ENCODE measurements at places on chromosomes 11 and 22.

DNA sequence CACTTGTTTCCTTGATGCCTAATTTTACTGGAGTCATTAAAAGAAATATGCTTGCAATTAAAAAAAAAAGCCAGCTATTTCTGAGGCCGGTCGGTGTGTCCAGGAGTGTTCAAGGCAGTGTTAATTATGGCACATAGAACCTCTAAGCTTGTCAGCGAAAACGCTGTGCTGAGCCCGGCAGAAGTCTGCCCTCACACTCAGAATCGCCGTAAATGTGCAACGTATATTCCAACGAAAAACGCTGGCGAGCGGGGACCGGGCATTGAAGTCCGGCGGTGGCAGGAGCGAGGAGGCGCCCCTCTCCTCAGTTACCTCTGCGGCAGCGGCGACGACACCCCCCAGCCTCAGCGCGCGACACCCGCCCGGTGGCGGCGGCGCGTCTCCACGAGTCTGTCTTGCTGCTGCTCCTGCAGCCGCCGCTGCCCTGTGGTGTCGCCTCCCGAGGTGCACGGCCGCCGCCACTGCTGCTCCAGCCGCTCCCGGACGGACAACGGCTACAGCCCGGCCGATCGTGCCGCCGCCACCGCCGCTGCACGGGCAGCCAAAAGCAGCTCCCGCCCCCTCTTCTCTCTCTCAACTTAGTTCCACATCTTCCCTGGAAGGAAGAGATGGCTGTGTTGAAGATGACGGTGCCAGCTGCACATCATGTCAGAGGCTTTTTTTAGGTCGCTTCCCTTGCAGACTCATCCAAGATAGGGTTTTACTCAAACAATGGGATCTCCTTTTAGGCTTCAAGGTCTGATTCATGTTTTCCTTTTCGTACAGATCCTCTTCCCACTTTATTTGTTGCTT is 56.0 kb downstream of the JAM3 start:
- no peak for DNase-seq

DNA sequence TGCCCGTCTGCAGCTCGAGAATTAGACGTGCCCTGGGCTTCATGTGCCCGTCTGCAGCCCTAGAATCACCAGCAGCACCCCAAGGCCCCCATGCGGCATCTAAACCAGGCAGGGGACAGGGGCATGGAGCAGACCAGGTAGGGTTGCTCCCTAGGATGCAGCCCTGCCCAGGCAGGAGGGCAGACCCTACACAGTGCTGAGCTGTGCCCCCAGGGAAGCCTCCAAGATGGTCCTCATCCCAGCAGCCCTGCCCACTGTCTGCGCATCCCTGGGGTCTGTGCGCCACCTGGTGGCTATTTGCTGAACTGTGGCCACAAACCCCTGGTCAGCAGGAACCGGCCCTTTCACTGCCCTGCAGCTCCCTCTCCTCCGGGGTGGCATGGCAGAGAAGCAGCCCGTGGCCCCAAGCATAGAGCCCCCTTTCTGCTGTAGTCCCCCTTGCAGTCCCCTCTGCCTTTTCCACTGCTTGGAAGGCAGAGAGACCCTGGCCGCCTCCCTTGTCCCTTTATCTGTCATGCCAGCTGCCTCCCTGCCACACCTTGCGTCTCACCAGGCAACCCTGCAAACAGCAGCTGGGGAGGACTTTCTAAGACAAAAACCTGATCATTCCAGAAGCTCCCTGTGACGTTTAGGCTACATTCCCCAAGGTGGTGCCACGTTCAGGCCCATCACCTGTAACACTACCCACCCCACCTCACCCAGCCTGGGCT is 86.6 kb downstream of the KCNQ1 start:
- DNase-seq, result peak; percentile 23

DNA sequence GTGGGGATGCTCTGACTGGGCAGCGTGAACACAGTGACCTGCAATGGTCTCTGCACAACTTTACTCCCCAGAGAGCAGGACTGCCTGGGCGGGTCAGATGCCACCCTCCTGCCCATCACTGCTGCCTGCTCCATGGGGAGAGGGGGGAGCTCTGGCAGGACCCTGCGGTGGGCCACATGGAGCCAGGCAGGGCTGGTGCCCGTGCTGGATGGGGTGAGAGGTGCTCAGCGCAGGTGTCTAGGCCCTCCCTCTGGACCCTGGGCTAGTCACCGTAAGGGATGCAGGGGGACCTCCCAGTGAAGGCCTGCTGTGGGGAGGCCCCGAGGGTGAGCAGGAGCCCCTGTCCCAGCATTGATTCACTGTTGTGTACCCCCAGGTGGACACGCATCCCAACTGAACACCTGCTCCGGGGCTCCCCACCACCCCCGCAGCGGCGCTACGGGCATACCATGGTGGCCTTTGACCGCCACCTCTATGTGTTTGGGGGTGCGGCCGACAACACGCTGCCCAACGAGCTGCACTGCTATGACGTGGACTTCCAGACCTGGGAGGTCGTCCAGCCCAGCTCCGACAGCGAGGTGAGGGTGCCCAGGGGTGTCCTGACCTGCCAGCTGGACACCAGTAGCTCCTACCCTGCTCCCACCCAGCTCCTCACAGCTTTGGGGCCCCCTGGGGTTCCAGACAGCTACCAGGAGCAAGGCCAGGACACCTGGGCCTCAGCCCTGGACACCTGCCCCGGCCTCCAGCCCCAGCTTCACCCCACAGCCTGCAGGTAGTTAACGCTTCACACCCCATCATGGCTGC is 9.4 kb downstream of the LZTR1 start:
- no peak for DNase-seq

GRCh38 chr11:14253840-14254239 is 105.1 kb downstream of the RRAS2 start:
- DNase-seq, result no peak

DNA sequence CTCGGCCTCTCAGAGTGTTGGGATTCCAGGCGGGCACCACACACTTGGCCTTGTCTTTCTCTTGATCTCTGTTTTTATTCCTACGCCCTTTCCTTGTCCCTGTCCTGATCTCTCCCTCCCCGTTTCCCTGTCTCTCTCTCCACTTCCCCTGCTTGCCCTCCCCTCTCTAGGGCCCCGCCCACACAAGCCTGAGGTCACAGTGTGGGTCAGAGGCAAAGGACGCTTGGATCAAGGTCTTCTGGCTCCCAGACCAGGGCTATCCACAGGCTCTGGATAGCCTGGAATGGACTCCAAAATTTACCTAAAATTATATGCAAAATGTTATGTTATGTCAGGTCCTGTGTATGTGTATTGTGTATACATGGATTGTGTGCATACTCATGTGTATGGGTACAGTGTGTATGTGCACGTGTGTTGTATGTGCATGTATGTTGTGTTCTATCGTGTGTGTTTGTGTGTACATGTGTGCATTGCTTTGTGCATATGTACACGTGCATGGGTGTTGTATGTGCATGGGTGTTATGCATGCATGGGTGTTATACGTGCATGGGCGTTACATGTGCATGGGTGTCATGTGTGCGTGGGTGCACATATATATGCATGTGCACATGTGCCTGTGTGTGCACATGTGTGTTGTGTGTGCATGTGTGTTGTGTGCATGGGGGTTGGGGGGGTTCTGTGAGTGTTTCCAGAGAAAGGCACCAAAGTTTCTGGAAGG is 38.3 kb downstream of the TP53I11 start:
- DNase-seq, result no peak

GRCh38 chr22:20114506-20115475 is 1.1 kb upstream of the RANBP1 start:
- no peak for DNase-seq

- DNase-seq, result no peak
Observed at GRCh38 chr22:19769393-19769715, 8.8 kb downstream of the TBX1 start.

GRCh38 chr11:87232320-87232719 is 194.6 kb downstream of the TMEM135 start:
- no peak for DNase-seq

DNA sequence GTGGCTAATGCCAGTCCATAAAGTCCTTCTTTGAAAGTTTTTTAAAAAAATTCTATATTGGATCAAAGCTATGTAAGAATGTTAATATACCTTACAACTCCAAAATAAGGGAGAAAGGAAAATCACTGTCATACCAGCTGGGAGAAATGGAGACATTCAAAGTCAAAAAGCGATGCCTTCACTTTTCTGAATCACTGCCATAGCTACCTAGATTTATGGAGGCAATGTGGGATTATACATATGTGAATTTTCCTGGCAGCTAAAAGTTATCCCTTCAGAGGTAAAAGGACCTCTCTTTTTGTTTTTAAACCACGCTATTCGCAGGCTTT is 59.6 kb upstream of the PDE3B start:
- DNase-seq, result no peak

DNA sequence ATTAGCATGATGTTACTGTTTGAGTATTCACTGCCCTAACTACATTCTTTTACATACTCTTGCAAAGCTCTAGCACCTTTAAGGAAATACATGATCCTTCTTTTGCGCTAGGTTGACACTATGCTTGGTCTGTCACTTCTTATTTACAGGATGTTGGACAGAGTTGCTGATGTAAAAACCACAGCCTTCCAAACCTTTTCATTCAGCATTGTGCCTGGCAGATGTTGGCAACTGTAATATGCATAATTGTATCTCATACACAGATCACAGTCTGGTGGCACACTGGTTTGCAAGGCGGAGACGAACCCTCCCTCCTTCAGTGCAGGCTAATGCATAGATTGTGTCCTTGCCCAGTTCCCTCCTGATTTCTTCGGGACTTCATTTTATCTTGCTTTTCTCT is 224.1 kb downstream of the SNX19 start:
- DNase-seq, result no peak

GRCh38 chr11:7603031-7603781 is 70.1 kb downstream of the CYB5R2 start:
- DNase-seq, result no peak

DNA sequence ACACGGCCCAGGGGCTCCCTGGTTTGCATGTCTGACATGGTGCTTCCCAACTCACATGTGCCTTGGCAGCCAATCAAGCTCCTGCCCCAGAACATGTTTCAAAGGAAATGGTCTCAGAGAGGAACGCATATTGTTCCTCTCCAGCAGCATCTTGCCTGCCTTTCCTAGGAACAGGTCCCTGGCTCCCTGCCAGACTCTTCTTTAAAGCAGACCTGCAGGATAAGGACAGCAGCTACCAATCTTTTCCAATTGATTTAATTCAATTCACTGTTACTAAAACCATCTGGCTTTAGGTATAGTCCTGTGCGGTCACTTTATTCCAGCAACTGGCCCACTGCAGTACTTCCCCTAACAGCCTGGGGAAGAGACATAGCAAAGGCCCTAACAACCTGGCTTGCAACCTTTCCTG is 79.9 kb downstream of the AMBRA1 start:
- DNase-seq, result no peak

DNA sequence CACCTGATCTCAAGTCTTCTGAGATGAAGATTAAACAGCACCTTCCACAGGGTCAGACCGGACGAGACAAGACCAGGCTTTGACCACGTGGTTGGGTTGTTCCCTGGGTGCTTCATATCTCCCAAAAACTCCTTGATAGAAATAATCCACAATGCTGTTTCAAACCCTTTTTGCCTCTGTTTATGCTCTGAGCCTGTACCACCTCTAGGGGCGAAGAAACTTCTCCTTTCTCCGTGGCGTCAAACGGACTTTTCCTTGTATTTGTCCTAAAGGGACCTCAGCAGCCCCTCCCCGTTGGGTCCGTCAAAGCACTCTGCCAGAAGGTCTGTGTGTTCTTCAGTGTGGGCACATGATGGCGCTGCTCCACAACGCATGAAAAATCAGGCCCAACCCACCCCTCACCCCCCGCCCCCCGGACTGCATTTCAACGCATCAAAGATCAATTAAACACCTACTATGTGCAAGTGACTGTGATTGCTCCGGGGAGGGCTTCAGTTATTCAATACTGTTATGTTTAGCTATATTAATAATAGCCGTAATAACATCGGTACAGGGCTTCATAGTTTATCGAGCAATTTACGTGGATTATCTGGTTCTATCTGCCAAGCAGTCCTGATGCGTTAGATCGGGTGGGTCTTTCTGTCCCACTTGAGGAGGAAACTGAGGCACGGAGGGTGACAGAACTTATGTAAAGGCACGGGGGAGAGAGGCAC is 17.3 kb upstream of the EIF3D start:
- DNase-seq, result peak; percentile 72

GRCh38 chr11:33622186-33622585 is 78.4 kb downstream of the C11orf91 start:
- no peak for DNase-seq

GRCh38 chr11:304061-304506 is 3.5 kb upstream of the IFITM2 start:
- no peak for DNase-seq

GRCh38 chr22:50218996-50219727 is 18.4 kb downstream of the SELENOO start:
- no peak for DNase-seq

DNA sequence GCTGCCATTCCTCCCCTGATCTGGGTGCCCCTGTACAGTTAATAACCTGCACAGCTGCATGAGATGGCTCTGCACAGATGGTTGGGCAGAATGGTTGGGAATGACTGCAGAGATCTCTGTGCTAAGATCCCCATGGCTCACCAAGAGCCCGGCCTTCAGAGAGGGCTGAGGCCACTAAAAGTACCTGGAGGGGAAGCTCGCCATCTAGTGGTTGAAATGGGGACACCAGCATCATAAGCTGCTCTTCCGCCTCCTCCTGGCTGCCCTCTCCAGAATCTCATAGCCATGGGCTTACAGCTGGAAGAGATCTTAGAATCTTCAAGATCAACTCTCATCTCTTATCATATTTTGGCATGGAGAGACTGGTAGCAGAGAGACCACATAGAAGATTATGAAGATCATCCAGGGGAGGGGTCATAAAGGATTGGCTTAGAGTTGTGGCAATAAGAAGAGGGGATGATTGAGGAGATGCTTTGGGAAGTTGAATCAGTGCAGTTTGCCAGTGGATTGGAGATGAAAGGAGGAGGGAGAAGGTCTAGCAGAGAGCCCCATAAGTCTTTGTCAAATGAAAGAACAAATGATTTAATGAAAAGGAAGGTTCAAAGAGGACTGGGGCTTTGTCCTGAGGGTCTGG is 22.0 kb upstream of the TLCD5 start:
- DNase-seq, result peak; percentile 4

- DNase-seq, result no peak
Observed at GRCh38 chr11:130522284-130522961, 74.0 kb downstream of the ADAMTS15 start.

DNA sequence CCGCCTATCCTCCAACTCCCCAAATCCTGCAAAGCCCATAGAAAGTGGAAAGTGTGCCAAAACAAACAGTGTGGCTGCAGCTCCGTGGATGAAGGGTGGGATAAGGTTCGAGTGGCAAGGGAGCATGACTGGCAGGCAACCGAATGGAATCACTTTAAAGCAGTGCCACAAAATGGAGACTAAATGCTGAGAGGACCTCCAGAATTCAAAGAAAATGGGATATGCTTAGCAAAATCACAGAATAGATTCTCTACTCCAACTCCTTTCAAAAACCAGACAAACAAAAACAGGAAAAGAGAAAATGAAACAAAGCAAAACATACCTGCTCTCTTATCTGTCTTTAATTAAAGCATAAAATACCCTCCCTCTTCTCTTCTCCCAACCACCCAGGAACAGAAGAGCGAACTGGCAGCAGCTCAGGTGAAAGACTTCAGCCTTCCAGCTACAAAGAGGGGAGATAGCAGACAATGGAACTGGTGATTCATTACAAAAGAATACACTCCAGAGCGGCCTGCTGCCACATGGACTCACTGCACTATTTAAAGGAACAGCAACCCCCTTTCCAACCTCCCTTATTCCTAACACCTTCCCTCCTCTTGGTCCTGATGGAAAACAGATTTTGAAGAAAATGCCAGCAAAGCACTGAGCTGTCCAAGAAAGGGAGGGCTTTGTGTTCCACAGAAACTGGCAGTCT is 118.5 kb downstream of the APOL5 start:
- no peak for DNase-seq
